ENCODE measurements at places on chromosomes 6 and 20.

GRCh38 chr6:125804264-125804663, 13.5 kb downstream of the NCOA7 start:
- DNase-seq, result no peak

DNA sequence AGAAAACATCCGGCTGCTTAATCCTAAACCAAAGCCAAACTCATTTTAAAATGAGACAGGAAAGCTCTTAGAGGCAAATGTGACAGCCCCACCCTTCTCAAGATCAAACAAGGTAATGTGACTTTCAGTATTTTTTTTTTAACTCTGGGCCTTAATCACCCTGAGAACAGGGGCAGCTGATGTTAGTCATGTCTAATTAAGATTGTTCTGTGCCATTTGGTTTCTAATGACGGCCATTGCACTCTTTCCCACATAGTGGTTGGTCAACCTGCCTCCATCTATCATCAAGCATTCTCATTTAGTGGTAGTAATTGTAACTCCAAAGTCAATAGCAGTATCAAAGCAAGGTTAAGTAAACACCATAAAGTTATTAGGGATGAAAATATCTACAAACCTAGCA, 191.6 kb upstream of the EXOC2 start:
- no peak for DNase-seq

- no peak for DNase-seq
Measured at GRCh38 chr6:100622907-100623692, 158.4 kb upstream of the SIM1 start.

GRCh38 chr6:54892831-54893230, 46.3 kb downstream of the FAM83B start:
- DNase-seq, result no peak

- no peak for DNase-seq
Measured at GRCh38 chr20:9329355-9330101, 184.9 kb upstream of the LAMP5 start.

DNA sequence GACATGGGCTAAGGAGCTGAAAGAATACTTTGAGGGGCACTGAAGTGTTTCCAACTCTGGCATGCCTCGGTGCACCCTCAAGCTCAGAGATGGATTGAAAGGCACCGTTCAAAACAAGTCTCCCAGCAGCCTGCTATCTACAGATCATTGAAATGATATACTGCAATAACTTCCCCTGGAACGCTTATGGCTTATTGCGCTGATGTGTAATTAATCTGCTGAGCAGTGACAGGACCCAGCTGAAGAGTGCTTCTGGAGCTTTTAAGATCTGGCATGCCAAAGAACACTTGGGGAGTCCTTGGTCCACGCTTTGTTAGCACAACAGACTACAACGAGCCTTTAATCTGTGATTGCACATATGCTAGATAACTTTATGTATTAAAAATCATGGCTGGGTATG, 708.2 kb downstream of the PRKN start:
- DNase-seq, result no peak

DNA sequence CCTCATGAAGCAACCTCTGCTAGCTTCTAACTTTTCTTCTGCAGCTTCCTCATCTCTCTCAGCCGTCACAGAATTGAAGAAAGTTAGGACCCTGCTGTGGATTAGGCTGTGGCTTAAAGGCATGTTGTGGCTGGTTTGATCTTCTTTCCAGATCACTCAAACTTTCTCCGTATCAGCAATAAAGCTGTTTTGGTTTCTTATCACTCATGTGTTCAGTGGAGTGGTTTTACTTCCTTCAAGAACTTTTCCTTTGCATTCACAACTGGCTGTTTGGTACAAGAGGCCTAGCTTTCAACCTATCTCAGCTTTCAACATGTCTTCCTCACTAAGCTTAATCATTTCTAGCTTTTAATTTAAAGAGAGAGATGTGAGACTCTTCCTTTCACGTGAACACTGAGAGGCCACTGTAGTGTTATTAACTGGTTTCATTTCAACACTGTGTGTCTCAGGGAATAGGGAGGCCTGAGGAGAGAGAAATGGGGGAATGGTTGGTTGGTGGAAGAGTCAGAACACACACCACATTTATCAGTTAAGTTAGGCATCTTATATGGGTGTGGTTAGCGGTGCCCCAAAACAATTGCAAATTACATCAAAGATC, 17.2 kb downstream of the ZSCAN23 start:
- DNase-seq, result no peak
